Nephron progenitor cell (in vitro differentiated cells): ENCODE measurements at places on chromosomes 6 and 20.

DNA sequence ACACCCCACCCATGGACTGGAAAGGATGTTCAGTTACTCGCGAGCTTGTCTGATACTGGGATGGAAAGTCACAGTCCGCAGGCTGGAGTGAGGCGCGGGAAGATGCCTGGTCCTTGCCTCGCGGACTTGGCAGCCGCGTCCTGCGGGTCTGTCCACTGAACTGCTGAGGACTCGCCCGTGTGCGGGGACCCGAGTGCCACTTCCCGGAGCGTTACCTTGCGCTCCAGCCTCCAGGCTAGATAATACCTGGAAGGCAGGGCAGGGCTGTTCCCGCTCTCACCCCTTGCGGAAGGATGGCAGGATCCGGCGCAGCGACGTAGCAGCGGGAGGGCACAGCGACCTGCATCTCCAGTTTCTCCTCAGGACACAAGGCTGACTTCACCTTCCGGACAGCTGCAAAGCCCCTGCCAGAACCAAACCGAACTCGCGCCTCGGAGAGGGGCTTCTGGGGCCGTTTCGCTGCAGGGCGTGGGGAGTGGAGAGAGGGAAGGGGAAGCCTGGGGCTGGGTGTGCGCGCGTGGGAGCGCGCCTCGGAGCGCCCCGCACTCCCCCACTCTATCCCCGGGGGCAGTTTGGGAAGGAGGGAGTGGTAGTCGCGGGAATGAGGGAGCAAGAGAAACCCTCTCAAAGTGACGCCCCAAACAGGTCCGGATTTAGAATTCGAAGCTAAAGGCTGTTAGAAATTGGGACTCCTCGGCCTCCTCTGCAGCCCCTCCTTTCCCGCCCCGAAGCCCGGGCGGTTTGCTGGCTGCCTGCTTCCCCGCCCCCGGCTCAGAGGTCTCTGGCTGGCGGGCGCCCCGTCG lies at the start of gene KCNQ5:
Gene KCNQ5 (plus strand): TSS at position 774 of the 803 bp plus-strand sequence.
- H3K27me3 ChIP-seq: peaks cover 44% of the 10 kb centered on the region
- no peaks in the 10 kb centered on the region for H3K36me3 ChIP-seq
- peaks cover 30% of the 10 kb centered on the region for H3K4me1 ChIP-seq
- no peak within 1 kb of the TSS for H3K27ac ChIP-seq
- peak within 1 kb of the TSS; percentile 93 for H3K4me3 ChIP-seq

- no peak for DNase-seq
- no peaks in the 10 kb centered on the region for H3K4me1 ChIP-seq
- H3K4me3 ChIP-seq: no peak overlapping the region
- H3K27ac ChIP-seq: no peak overlapping the region
- H3K36me3 ChIP-seq: no peaks in the 10 kb centered on the region
These were observed 84.9 kb downstream of the KCNB1 start for GRCh38 chr20:49397525-49397924.

DNA sequence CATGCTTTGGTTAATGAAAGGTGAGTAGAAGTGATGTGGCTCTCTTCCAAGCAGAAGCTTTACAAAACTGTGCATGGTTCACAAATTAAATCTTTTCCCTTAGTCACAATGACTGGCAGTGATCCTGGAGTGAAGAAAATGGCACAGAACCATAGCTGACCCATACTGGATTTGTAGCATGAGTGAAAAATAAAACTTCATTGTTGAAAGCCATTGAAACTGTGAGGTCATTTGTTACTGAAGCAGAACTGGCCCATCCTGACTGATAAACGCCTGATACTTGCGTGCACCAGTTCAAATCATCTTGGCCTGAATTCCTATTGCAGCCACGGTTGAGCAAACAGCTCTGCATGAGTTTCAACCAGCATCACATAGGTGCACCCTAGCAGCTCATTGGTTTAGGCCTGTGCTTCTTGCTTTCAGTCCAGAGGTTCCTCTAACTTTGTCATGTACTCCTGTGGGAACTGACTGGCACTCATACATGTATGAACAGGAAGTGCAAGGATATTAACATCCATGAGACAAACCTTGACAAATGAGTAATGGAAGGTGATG lies 40.5 kb downstream of the SAMD5 start:
- DNase-seq: no peak
- H3K27me3 ChIP-seq: peaks cover 4% of the 10 kb centered on the region
- H3K4me1 ChIP-seq: no peaks in the 10 kb centered on the region
- no peak overlapping the region for H3K4me3 ChIP-seq

DNA sequence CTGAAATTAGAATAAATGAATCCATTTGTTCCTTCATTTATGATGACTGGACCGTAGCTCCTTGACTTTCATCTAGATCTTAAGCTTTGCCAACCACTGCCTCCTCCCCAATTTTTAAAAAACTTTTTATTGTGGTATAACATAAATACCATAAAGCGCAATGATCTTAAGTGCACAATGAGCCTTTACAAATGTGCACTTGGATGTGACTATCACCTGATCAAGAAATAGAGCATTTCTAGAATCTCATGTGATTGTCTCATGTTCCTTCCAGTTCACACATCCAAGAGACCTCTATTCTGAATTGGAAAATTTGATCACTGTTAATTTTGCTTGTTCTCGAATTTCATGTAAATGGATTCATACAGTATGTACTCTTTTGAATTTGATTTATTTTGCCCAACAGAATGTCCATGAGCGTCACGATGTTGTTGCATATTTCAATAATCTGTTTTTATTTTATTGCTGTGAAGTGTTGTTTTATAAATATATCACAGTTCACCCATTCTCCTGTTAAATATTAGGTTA lies 442.2 kb downstream of the CDKAL1 start:
- no peak overlapping the region for H3K4me3 ChIP-seq
- H3K36me3 ChIP-seq: peaks cover 6% of the 10 kb centered on the region
- no peak for DNase-seq
- H3K27ac ChIP-seq: no peak overlapping the region

DNA sequence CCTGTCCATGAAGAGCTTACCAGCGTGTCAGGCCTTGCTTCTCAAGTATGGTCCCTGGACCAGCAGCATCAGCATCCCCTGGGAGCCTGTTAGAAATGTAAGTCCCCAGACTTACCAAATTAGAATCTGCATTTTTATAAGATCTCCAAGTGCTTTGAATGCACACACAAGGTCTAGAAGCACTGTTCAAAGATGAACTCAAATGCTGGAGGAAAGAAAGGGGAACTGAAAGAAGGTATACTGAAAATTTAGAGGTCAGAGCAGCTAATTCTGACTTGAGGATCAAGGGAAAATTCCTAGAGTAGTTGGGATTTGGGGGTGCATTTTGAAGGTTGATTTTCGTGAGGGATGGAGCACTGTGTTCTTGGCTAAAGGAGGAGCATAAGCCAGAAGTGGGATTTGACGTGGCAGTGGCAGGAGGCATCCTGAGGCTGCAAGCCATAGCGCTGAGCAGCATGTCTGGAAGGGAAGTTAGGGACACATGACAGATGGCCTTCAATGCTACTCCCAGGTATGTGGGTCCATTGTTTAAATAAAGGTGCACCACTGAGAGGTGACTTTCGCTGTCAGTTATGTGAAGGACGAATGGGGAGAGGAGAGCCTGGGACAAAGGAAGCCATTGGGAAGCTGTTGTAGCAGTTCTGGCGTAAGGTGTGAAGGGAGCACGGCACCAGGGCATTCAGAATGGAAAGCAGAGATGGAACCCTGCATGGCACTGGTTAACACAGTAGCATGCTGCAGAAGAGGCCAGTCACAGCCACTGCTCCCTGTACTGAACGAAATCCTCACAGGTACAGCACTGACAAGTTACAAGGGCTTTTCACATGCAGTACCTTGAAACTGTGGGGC lies 36.2 kb downstream of the ARMC2 start:
- peaks cover 5% of the 10 kb centered on the region for H3K27me3 ChIP-seq
- DNase-seq: no peak
- no peak overlapping the region for H3K4me3 ChIP-seq
- H3K36me3 ChIP-seq: peaks cover 27% of the 10 kb centered on the region

GRCh38 chr6:42099340-42100028 lies 42.9 kb downstream of the C6orf132 start:
- H3K27ac ChIP-seq: peak overlapping the region; percentile 84
- H3K27me3 ChIP-seq: peaks cover 22% of the 10 kb centered on the region
- no peak overlapping the region for H3K4me3 ChIP-seq
- H3K36me3 ChIP-seq: peaks cover 6% of the 10 kb centered on the region

- H3K36me3 ChIP-seq: no peaks in the 10 kb centered on the region
- no peaks in the 10 kb centered on the region for H3K4me1 ChIP-seq
- no peak overlapping the region for H3K4me3 ChIP-seq
These were observed 218.9 kb upstream of the PRDM1 start for GRCh38 chr6:105867277-105867676.

GRCh38 chr6:2749969-2750600 lies 637 bp downstream of the MYLK4 start:
- peak; percentile 80 for DNase-seq
- peaks cover 51% of the 10 kb centered on the region for H3K4me1 ChIP-seq

GRCh38 chr20:32965115-32965514 lies 39.1 kb downstream of the SUN5 start:
- peaks cover 15% of the 10 kb centered on the region for H3K27me3 ChIP-seq
- H3K27ac ChIP-seq: peak overlapping the region; percentile 77
- H3K4me1 ChIP-seq: peaks cover 31% of the 10 kb centered on the region
- no peak for DNase-seq
- H3K36me3 ChIP-seq: no peaks in the 10 kb centered on the region

DNA sequence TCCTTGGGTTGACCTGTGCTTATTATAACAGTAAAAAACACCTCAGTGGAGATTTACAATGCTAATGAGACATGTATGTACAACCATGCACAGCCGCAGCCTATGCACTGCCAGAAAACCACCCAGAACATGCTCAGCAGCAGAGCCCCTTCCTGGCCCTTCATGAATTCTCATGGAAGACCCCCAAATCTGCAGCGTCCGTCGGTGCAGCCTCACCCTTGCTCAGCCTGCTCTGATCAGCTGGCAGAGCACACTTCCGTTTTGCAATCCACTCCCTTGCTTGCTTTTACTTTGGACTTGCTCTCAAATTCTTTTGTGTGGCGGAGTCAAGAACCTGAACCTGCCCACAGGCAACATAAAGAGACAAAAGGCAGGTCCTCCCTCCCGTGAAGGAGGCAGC lies 378.2 kb upstream of the SULF2 start:
- peaks cover 15% of the 10 kb centered on the region for H3K27me3 ChIP-seq
- H3K36me3 ChIP-seq: no peaks in the 10 kb centered on the region
- no peak overlapping the region for H3K27ac ChIP-seq
- no peak for DNase-seq
- no peak overlapping the region for H3K4me3 ChIP-seq
- H3K4me1 ChIP-seq: peaks cover 42% of the 10 kb centered on the region

DNA sequence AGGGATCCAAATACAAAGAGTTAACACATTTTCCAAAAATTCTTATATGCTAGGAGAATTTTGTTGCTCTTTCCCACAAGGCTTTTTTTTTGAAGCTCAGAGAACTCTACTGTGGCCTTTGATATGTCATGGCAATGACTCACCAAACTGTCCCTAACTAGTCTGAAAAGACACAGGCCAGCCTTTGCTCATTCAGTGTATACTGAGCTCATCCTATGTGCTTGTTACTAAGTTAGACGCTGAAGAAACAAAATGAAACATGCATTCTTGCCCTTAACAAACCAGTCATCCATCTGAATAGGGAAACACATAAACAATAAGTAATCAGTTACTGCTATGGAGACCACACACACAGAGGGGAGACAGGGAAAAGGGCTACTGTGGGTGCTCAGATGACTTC lies 291.8 kb downstream of the FOXC1 start:
- H3K27me3 ChIP-seq: peaks cover 10% of the 10 kb centered on the region
- H3K36me3 ChIP-seq: no peaks in the 10 kb centered on the region
- no peak overlapping the region for H3K4me3 ChIP-seq
- peaks cover 36% of the 10 kb centered on the region for H3K4me1 ChIP-seq
- H3K27ac ChIP-seq: no peak overlapping the region
